Osteoblast (primary cell): ENCODE measurements at places on chromosomes 13 and 19. TPM values are rescaled to one million over a fixed set of nuclear protein-coding genes. Genes with fewer than 3 reads are reported as not detected.

- H3K27ac ChIP-seq: peak overlapping the region; percentile 85
- peaks cover 38% of the 10 kb centered on the region for H3K4me1 ChIP-seq
- peaks cover 12% of the 10 kb centered on the region for H3K36me3 ChIP-seq
- H3K4me3 ChIP-seq: peak overlapping the region; percentile 95
Measured at GRCh38 chr13:110914331-110915056, 375 bp downstream of the ANKRD10 start.

- no peak overlapping the region for H3K27ac ChIP-seq
- H3K27me3 ChIP-seq: no peaks in the 10 kb centered on the region
- peak; percentile 73 for DNase-seq
- H3K36me3 ChIP-seq: no peaks in the 10 kb centered on the region
Measured at GRCh38 chr19:33399745-33400681, 26.5 kb downstream of the CEBPG start.

The MICU2 gene
- 41.0 and 46.0 TPM in 2 replicates for total RNA-seq

DNA sequence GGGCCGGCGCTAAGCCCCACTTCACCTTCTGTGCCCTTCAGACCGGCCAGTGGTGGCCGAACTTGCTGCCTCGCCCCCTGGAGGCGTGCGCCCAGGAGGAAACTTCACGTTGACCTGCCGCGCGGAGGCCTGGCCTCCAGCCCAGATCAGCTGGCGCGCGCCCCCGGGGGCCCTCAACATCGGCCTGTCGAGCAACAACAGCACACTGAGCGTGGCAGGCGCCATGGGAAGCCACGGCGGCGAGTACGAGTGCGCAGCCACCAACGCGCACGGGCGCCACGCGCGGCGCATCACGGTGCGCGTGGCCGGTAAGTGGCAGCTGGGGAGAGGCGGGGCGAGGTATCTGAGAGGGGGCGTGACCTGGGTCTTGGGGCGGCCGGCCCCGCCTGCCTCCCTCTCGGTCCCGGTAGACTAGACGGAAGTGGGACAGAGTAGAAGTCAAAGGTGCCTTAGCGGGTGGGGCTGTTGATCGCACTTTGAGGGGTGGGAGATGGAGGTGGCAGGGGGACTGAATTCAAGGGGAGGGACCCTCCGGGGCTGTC, 5.6 kb downstream of the ICAM5 start:
- peaks cover 65% of the 10 kb centered on the region for H3K27me3 ChIP-seq
- DNase-seq: peak; percentile 85
- H3K27ac ChIP-seq: no peak overlapping the region
- no peak overlapping the region for H3K4me3 ChIP-seq
- no peaks in the 10 kb centered on the region for H3K36me3 ChIP-seq
- H3K4me1 ChIP-seq: peaks cover 6% of the 10 kb centered on the region

- H3K36me3 ChIP-seq: no peaks in the 10 kb centered on the region
- H3K27me3 ChIP-seq: no peaks in the 10 kb centered on the region
- H3K4me1 ChIP-seq: peaks cover 2% of the 10 kb centered on the region
- H3K4me3 ChIP-seq: no peak overlapping the region
- H3K27ac ChIP-seq: no peak overlapping the region
Measured at GRCh38 chr13:46963904-46964303, 67.1 kb upstream of the HTR2A start.

The LRP3 gene
- 38.4 and 39.8 TPM in 2 replicates for total RNA-seq

DNA sequence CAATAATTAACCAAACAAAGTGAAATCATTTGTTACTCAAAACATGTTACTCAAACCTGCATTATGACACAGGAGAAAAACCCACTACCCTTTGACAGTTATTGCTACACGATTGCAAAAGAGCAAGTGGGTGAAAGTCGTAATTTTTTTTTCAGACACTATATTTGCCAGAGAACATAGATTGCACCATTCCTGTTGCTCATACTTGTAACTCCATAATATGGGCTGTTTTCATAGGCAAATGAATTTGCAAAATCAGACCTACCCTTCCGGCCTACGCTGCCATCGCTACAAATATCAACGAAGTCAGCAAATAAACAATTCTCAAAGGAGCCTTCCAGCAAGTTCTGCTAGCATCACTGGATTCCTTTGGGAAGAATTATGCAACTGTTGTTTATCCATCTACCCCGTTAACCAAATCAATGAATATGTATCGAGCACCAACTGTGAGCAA, 396.5 kb downstream of the IRS2 start:
- no peak overlapping the region for H3K4me3 ChIP-seq
- peaks cover 5% of the 10 kb centered on the region for H3K4me1 ChIP-seq
- H3K36me3 ChIP-seq: no peaks in the 10 kb centered on the region

GRCh38 chr19:11964496-11964857, 363 bp upstream of the ZNF763 start:
- no peak for DNase-seq
- peak overlapping the region; percentile 66 for H3K27ac ChIP-seq
- H3K4me1 ChIP-seq: peaks cover 8% of the 10 kb centered on the region
- no peaks in the 10 kb centered on the region for H3K36me3 ChIP-seq

DNA sequence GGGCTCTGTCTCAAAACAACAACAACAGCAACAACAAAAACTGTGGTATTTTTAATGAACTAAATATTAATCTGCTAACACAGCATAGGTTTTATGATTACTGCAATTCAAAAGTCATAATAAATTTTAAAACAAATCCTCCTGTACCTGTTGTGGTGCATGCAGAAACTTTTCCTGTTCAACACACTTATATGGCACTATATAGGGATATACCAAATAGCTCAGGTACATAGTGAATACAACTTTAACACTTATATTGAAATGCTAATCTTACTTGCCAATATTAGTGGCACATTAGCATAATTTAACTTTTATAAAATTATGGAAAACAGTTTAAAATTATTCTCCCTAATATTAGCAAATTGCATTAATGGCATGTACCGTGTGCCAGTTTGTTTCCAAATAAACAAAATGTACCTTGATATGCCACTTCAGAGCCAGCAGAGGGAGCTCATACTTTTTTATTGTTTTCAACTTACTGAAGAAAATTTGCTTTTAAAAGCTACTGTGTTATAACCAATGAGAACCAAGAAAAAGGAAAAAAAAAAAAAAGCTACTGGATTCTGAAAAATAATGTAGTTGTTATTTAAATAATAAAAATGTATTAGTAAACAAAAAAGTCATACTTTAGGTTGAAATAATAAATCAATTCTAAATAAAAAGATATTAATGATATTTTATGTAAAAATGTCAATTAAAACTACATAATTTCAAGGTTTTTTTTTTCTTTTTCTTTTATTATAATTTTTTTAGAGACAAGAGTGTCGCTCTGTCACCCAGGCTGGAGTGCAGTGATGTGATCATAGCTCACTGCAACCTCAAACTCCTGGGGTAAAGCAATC, 18.0 kb upstream of the RBM26 start:
- no peak overlapping the region for H3K4me3 ChIP-seq
- H3K36me3 ChIP-seq: no peaks in the 10 kb centered on the region
- H3K4me1 ChIP-seq: no peaks in the 10 kb centered on the region
- DNase-seq: no peak

DNA sequence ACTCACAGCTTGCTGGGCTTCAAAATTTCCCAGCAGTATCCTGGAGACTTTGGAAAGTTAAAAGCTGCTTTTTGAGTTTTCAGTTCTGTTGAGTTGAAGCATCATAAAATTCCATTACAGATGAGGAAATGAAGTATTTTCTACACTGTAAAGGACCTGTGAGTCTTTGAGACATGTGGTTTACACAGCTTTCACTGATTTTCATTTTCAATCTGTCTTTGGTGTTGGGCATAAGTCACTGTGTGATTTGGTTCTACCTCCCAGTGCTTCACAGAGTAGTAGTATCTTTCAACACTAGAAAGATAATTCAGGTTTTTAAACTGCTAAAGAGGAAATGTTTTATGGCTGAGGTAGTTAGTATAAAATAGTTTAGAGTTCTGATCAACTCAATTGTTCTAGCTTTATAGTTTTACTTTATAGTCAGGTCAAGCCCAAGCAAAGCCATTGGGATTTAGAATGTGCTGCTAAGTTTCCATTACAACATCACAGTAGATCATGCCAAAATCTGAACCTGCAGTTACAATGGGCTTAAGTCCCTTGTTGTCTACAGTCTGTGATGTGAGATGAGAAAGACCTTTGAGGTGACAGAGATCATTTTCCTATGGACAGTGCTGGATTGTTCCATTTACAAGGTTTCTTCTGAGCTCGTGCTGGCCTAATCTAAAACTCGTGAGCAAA, 161.6 kb downstream of the FLT1 start:
- H3K36me3 ChIP-seq: no peaks in the 10 kb centered on the region
- no peaks in the 10 kb centered on the region for H3K27me3 ChIP-seq
- DNase-seq: no peak
- H3K4me1 ChIP-seq: peaks cover 31% of the 10 kb centered on the region
- no peak overlapping the region for H3K27ac ChIP-seq

GRCh38 chr19:6044056-6044805, 66.1 kb downstream of the RFX2 start:
- H3K27ac ChIP-seq: no peak overlapping the region
- H3K4me3 ChIP-seq: no peak overlapping the region
- H3K36me3 ChIP-seq: no peaks in the 10 kb centered on the region
- no peak for DNase-seq
- no peaks in the 10 kb centered on the region for H3K27me3 ChIP-seq
- peaks cover 3% of the 10 kb centered on the region for H3K4me1 ChIP-seq

GRCh38 chr13:44578067-44578400, 1.9 kb upstream of the TSC22D1 start:
- peaks cover 21% of the 10 kb centered on the region for H3K36me3 ChIP-seq
- no peak for DNase-seq
- H3K4me3 ChIP-seq: peak overlapping the region; percentile 78
- H3K4me1 ChIP-seq: peaks cover 36% of the 10 kb centered on the region

DNA sequence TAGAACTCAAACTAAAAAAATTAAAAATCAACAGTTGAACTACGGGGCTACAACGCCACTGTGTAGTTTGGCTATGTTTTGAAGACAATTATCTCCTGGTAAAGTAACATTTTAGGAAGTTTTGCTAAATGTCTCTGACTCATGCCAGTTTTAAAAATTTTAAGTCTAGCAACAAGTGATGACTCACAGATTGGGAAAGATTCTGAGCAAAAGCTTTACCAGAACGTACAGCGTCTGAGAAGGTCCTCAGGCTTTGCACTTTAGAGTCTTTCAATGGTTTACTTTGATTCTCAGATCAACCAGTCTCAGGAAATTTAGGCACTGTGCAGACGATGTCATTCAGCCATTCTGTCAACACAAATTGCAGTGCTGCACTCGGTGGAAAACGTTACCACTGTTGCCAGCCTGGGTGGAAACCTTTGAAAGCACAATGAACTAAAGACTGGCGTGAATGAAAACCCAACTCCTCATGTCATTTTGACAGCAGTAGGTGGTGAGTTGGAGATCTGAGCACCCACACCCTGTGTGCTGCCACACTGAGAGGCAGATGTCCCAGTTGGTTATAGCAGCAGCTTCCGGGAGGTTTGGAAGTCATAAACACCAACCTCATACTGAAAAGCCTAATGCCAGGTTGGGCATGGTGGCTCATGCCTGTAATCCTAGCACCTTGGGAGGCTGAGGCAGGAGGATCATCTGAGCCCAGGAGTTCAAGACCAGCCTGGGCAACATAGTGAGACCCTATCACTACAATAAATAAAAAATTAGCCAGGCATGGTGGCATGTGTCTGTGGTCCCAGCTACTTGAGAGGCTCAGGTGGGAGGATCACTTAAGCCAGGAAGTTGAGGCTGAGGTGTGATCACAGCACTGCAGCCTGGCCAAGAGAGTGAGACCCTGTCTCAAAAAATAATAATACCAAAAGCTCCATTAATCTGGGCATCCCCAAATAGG, 6.3 kb upstream of the WTIP start:
- H3K27me3 ChIP-seq: no peaks in the 10 kb centered on the region
- peak overlapping the region; percentile 14 for H3K4me3 ChIP-seq
- peaks cover 24% of the 10 kb centered on the region for H3K4me1 ChIP-seq
- peak overlapping the region; percentile 53 for H3K27ac ChIP-seq

GRCh38 chr13:23575632-23576031, 5.4 kb downstream of the TNFRSF19 start:
- peaks cover 4% of the 10 kb centered on the region for H3K27me3 ChIP-seq
- no peak overlapping the region for H3K4me3 ChIP-seq
- peaks cover 8% of the 10 kb centered on the region for H3K4me1 ChIP-seq
- H3K36me3 ChIP-seq: no peaks in the 10 kb centered on the region

DNA sequence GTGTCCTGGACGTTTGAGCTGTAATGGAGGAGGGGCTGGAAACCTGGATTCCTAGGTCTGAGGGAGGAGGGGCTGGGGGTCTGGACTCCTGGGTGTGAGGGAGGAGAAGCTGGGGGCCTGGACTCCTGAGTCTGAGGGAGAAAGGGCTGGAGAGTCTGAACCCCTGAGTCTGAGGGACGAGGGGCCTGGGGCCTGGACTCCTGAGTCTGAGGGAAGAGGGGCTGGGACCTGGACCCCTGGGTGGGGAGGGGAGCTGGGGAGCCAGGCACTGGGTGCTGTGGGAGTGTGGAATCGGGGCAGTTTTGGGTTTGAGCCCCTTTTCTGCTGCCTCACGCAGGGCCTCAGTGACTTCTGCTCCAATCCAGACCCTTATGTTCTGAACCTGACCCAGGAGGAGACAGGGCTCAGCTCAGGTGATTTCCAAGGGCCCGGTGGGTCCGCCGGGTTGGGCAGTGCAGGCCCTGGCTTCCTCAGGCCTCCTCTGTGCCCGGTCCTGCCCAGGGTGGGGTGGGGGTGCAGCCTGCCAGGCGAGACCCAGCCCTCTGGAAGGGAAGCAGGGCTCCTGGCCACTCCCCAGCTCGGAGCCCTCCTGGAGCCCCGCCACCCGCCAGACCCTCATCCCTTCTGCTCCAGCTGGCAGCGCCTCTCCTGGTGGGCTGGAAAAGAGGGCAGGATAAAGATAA, 14.4 kb downstream of the TTYH1 start:
- peak; percentile 83 for DNase-seq
- H3K27ac ChIP-seq: no peak overlapping the region
- no peaks in the 10 kb centered on the region for H3K4me1 ChIP-seq
- H3K36me3 ChIP-seq: no peaks in the 10 kb centered on the region
- H3K4me3 ChIP-seq: no peak overlapping the region

The AMER2 gene
- not detected in 2 replicates for total RNA-seq

DNA sequence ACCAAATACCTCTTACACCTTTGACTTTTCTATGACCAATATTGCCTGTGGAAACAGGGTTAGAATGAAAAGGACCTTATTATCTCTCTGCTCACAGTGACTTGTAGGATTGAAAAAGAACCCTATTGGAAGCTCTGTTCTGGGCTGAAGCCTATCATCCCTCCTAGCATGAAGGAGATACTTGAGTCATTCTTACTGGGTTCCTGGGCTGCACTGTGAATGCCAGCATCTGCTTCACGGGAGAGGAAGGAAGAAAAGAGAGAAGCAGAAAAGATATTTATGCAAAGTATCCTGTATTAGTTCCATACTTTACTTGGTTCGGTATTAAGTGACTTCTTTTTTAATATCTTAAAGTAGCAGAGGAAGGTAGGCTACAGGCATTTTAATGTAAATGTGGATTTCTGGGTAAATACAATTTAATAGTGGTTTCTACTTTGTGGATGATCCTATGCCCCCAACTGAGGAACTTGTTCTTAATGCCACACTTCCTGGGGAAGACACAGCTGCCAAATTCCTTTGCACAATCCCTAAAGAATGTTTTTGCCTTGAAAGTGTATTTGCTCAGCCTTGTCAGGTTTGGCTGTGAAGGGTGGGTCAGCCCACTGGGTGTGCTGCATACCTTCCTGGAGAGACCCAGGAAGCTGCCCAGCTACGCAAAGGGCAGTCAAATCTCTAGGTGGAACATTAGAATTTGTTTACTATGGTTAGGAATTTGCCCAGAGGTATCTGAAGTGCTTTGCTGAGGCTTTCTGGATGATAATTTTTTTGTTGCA, 13.7 kb upstream of the SCEL start:
- H3K4me3 ChIP-seq: no peak overlapping the region
- no peak for DNase-seq
- H3K27me3 ChIP-seq: no peaks in the 10 kb centered on the region
- H3K4me1 ChIP-seq: peaks cover 10% of the 10 kb centered on the region
- no peak overlapping the region for H3K27ac ChIP-seq

The DPF1 gene
- total RNA-seq: 0.29 and 0.72 TPM in 2 replicates
